AG04449 (cell line): ENCODE measurements at places on chromosomes 2 and 18.

DNA sequence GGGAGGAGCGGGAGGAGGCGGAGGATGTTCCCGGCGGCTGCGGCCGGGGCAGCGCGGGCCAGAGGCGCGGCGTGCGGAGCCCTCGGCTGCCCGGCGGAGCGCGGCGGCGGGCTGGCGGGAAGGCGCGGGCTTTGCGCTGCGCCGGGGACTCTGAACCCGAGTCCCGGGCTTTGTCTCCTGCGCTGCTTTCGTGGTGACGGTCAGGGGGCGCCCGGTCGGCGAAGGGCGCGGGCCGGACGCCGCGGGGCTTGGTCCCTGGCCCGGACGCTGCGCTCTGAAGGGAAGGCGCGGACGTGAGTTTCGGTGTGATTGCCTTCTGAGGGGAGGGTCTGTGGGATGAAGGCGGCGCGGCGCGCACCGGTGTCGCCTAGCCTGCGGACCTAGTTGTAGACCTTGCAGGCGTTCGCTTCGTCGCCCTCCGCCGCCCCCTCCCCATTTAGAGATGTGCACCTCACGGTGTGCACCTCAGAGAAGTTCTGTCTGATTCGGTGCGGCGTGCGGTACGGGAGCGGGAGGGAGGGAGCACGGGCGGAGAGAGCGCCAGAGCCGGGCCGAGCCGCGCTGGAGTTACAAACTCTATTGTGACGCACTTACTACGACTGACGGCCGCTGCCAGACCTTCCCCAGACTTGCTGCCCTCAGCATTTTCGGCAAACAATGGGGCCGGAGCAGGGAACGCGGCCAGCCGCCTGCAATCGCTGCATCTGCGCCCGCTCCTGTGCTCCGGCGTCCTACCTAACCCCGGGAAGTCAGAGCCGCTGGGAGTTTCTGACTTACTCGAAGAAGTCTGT is 2.1 kb downstream of the BCL2L11 start:
- no peak for DNase-seq

GRCh38 chr2:162646794-162647193 is 191.8 kb downstream of the KCNH7 start:
- DNase-seq: no peak

- DNase-seq: no peak
These were observed 64.4 kb downstream of the IKZF2 start for GRCh38 chr2:213087040-213087439.

GRCh38 chr2:1572638-1573037 is 159.4 kb downstream of the TPO start:
- no peak for DNase-seq

DNA sequence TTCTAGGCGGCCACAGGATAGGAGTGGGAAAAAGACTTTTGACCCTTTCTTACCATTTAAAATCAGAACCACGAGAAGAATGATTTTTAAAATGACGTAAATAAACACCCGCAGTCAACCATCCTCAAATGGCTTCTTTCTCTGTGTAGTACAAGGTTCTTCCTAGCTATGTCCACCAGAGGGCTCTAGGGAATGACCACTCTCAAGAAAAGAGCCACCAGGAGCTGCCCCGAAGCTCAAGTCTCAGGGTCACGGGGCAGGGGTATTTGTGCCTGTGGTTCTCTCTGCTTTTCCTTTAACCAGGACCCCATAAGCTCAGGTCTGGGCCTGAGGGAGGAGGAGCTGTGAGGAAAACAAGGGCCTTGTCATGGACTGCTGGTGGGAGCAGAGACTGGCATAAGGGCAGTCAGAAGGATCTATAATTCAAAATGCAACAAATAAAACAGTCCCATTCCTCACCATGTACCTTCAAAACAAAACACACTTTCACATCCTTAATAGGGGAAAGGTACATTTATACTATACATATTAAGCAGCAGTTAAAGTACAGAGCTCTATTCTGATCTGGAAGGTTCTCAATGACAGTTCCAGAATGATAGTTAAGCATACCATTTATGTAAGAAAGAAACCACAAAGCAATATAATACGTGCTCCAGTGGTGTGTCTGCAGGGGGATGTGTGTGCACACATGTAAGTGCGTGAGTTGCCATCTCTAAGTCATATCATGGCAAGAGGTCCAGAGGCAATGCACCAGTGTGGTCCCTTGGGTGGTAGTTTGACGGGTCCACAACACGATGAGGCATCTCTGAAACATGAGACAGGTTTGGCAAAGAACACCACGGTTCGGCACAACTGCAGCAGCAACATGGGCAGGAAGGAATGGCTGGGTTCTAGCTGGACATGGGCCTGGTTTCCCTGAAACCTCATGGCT is 18.6 kb downstream of the LYPD1 start:
- DNase-seq: no peak

DNA sequence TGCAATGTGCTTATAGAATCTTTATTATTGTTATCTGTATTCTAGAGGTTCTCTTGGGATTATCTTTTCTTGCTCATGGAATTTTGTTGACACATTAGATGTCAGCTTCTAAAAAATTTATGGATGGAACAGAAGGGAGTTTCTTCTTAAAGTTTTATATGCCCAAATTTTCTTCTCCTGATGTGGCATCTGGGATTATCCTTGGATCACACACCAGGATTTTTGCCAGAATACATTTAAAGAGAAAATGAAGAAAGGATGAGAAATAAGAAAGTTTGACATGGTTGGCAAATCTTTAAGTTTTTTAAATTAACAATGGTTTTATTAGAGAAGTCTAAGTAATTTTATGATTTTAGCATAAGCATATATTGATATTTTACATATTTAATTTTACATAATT is 706.7 kb upstream of the TMEFF2 start:
- DNase-seq: no peak

- DNase-seq: no peak
These were observed 17.9 kb upstream of the RGPD8 start for GRCh38 chr2:112451317-112451716.

DNA sequence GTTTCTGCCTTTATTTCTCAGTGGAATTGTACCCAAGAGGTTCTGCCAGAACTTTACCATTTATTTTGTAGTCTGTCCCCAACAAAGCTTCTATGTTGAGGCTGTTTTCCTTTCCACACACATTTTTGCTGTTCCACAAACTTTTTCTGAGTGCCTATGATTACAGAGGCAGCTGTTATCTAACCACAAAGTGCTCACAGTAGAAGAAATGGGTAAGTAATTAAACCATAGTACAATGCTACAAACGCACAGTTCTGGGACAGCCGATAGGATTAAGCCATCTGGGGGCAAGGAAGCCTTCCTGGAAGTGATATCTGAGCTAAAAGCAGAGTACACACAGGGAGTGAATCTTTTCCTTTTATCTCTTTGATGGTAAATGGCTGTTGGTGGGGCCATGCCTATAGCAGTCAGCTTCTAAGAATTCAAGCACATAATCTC is 3.9 kb upstream of the MGAT4A start:
- DNase-seq: no peak

DNA sequence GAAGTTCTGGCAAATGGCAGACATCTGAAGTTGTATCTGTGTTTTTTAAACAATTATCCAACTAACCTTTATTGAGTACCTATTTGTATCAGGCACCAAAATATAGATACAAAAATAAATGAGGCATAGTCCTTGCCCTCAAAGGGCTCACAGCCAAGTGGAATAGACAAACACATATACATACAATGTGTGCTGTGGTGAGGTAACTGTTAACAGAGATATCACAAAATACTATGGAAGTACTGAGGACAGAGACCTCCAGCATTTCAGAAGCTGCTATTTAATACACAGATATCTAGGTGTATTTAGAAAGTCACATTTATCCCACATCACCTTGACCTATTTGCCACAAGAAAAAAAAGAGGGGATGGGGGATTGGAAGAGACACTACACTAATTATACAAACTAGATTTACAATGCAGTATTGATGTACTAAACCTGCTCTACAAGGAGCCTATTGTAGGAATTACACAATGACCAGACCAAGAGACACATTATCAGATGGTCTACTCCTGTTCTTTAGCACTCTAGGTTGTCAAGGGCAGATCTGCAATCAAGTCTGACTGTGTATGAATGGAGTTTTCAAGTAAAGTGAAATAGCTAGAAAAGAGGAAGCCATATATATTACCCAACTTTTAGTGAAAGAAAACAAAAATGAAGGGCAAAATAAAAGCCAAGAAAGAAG is 62.2 kb downstream of the SPIRE1 start:
- DNase-seq: no peak

DNA sequence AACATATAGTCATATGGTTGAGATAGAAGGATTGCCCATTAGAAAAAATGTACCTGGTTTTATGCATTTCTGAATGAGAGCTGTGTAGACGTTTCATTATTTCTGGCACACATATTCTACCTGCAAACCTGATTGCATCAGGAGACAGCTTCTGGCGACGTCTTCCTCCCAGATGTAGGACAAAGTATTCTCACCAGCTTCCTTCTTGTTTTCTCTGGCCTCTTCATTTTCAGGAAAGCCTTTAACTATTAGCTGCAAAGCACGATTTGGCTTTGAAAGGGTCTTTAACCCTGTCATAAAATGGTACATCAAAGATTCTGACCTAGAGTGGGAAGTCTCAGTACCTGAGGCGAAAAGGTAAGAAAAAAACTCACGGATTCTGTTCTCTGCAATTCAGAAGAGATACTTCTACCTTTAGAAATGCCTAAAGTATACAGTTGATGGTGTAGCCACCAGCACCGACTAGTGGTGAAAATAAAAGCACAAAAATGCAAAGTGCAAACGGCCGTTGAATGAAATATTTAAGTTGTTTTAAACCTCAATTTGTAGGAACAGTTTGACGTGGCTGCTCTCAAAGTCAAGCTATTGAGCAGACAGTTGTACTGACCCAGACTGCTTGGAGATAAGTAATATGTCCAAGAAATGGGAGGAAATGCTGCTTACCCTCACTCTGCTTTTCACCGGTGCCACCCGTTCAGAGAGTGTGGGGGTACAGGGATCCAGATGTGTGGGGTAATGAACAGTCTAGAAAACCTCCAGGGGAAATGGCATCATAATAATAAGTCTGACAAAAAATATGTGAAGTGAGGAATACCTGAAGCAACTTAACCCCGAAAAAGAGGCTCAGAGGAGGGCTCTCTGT is 20.2 kb downstream of the IL18RAP start:
- DNase-seq: no peak

DNA sequence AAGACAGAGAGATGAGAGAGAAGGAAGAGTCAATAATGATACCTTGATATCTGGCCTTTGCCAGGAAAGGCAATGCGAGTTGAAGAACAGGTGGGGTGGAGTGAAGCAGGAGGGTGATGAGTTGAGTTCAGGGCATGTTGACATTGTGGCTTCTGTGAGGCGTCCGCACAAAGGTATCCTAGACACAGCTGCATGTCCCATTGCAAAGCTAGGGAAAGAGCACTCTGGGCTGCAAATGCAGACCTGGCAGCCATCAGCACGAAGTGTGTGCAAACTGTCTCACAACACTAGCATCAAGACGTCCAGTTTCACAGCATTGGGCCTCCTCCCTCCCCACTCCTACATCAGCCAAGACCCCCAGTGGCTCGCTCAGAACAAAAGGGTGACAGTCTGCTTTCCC is 36.1 kb downstream of the TEX51 start:
- no peak for DNase-seq
